ENCODE measurements at places on chromosomes 3 and 15.

DNA sequence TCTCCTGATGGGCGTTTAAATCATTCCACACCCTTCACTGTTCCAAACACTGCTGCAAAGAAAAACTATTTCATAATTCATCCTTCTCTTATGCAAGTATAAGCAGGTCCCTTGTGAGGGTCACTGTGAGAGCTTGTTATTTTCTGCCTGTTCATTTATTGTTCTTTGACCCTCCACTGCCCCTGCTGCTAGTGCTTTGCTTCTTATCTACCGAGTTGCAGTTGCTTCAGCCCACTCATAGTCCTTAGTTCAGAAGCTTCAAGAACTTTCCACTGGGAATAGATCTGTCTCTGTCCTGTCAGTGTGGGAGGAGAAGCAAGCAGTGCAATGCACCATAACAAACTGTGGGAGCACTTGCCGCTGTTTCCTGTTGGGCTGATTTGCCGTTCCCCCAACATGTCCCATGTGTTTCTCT lies 39.8 kb downstream of the RIOX2 start:
- no peak for DNase-seq

- no peak for DNase-seq
Measured at GRCh38 chr3:169836942-169837275, 24.2 kb upstream of the LRRC34 start.

GRCh38 chr15:45181491-45182285 lies 6.1 kb downstream of the SHF start:
- no peak for DNase-seq

- no peak for DNase-seq
Measured at GRCh38 chr15:48861813-48862431, 16.0 kb upstream of the EID1 start.

DNA sequence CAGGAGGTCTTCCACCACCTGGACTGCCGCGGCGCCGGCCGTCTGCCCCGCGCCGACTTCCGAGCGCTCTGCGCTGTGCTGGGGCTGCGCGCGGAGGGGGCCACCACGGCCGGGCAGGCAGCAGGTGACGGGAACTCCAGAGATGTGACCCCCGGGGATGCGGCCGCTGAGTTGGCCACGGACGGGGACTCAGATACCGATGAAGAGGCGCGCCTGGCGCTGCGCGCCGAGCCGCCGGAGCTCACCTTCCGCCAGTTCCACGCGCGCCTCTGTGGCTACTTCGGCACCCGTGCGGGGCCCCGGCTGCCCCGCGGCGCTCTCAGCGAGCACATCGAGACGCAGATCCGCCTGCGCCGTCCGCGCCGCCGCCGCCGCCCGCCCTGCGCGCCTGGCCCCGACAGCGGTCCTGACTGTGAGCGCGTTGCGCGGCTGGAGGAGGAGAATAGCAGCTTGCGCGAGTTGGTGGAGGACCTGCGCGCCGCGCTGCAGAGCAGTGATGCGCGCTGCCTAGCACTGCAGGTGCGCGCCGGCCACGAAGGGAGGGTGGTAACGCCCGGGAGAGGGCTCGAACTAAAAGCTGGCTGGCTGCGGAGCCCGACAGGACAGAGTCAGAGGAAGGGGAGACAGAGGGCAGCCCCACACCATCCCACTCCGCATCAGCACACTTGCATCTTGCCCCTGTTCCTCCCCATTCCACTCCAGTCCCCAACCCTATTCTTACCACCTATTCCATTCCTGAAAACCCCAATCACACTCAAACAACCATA lies 885 bp downstream of the EFCC1 start:
- no peak for DNase-seq
